ENCODE measurements at places on chromosomes 11 and 22.

- no peak for DNase-seq
Observed at GRCh38 chr11:34433899-34434298, 4.8 kb upstream of the CAT start.

GRCh38 chr22:48824712-48825651 lies 1002.7 kb downstream of the BRD1 start:
- DNase-seq = no peak

- DNase-seq = no peak
Observed at GRCh38 chr11:113638376-113638775, 67.7 kb downstream of the TMPRSS5 start.

DNA sequence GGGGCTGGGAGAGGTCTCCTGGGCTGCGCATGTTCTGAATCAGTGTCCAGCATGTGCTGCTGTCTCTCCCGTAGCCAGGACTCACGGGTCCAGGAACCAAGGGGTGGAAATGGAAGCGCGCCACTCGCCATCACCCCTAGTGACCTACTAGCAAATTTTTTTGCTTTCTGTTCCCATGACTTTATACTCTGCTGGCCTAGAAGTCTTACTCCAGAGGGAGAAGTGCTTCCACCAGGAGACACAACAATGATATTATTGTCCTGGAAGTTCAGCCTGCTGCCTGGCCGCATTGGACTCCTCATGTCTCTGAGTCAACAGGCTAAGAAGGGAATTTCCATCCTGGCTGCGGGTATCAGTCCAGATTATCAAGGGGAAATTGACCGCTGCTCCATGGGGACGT lies 729.7 kb downstream of the BRD1 start:
- no peak for DNase-seq
